Fibroblast of skin of scalp (primary cell): ENCODE measurements at places on chromosomes 7 and 10.

DNA sequence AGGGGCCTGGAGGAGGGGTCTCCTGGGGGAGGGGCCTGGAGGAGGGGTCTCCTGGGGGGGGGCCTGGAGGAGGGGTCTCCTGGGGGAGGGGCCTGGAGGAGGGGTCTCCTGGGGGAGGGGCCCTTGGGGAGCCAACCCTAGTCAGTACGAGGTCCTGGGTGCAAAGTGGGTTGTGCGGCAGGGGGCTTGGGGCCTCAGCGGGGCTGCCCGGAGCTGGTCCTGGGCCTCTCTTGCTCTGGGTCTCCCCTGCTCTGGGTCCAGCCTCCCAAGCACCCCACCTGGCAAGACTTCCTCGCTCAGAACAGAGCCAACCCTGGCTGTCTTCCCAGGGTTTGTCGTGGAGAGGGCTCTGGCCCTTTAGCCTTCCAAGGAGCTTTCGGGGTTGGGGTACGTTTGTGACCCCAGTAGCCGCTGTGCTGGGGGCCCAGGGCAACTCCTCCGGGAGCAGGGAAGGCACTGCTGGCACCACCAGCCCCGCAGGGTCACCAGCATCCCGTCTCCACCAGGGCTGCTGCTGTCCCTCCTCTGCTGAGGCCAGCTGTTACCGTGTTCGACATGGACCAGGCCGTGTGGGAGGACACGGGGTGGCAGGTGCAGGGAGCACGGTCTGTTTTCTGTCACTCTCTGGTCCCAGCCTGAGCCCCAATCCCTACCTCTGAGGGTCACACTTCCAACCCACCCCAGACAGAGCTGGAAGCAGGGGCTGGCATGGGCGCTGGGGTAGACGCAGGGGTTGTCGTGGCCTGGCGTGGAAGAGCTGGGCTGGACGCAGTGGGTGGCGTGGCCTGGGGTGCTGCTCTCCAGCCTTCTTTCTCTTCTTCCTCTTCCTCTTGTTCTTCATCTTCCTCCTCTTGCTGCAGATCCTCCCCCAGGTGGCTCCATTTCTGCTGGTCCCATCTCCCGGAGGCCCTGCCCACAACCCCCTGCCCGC is 22.8 kb downstream of the PWWP2B start:
- no peak for DNase-seq

- DNase-seq, result no peak
Observed at GRCh38 chr10:6254201-6254600, 51.5 kb downstream of the PFKFB3 start.

DNA sequence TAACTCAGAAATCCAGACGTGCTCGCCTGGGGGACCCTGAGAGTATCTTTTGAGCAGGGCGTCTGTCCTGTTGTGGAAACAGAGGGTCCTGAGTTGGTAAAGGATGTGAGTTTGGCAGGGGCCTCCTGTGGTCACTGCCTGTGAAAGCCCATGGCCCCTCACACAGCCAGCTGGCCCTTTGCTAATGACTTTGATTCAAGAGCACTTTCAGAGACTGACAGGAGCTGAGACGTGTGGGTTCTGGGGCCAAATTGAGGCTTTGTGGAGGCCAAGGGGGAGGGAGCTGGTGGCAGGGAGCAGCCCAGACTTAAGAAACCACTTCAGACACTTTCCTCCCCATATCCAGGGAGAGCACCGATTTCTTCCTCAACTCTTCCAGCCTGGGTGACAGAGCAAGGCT is 459.4 kb upstream of the FOXK1 start:
- DNase-seq, result no peak

GRCh38 chr10:6062101-6062771 is at the start of gene IL2RA:
TSS of gene IL2RA (minus strand) at chr10:6062367. CDS start at chr10:6062151, 216 bp downstream.
- DNase-seq, result no peak

DNA sequence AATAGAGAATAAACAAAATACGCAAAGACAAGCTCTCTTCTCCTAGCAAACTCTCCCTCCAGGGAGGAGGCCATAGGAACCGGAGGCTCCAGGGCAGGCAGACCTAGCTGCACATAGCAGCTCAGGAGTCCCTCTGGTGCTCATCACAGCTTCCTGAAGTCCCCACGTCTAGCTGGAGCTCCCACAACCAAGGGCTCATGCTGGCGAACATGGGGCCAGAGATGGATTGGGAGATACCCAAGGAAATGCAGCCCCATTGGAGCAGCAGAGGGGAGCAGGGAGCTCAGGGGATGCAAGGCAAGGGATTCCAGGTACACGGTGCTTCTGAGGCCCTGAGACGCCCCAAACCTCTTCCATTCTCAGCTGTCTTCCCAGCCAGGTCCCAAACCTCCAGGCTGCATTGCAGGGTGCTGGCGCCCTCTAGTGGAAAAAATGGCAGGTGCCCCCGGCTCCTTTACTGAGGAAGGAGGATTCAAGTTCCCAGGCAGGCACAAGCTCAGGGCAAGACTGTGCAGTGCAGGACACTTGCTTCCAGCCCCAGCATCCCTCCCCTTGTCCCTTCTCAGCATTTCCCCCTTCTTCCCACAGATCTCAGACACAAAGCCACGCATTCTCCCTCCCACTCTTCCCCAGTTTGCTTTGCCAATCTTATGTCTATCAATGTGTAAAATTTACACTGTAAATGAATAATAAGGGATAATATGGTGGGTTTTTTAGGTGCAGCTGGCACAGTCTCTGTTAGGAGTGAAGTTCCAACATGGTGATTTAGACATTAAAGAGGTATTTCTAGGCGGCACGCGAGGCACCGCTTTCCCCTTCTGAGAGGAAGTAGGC is 46.2 kb downstream of the GPAM start:
- DNase-seq, result peak; percentile 65

DNA sequence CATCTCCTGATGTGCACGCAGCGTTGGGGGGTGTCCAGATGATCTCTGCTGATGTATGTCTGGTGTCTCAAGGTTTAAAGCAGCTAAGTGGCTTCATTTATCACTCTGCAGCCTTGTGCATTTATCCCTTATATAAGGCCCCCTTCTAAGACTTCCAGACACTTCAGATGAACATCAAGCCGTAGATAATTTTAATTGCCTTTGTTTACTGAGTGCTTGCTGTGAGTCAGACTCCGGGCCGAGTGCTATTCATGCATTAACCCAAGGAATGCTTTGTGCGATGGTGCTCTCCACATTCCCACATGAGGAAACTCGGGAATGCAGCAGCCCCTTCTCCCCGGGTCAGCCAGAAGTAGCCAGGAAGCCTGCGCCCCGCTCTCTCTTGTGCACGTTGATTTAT is 328.6 kb upstream of the COBL start:
- no peak for DNase-seq

- DNase-seq, result no peak
Observed at GRCh38 chr10:87895430-87895829, 32.0 kb downstream of the PTEN start.

DNA sequence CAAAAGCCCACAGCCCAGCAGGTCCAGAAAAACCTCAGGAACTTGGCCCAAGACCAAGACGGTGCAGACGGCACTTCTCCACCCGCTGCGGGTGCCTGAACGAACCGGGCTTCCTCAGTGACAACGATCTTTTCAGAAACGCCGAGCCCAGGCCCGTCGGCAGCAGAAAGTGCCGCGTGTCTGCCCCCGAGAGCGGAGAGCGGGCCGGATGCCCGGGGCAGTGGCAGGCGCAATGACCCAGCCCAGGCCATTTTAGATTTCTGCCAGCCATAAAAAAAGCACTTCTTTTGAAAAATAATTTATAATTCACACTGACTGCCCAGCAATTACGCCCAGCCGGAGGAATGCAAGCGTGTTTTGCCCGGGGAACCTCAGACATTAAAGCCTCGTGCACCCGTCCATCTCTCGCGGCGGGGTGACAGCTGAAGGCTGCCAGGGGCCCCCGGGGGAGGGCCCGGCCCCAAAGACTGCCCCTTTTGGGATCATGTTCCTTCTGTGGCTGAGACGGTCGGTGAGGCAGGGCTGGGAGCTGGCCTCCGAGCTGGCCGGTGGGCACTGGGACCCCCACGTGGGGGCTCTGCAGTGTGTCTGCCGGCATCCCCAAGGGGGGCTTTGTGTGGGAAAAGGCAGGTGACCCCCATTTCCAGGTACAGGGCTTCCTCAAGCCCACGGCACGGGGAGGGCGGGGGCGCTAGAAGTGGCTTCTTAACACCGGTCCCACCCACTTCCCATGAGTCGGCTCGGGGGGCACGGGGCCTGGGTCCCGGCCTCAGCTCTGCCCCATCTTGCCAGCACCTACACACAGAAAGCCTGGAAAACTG is 71.3 kb upstream of the PDGFA start:
- DNase-seq, result no peak

DNA sequence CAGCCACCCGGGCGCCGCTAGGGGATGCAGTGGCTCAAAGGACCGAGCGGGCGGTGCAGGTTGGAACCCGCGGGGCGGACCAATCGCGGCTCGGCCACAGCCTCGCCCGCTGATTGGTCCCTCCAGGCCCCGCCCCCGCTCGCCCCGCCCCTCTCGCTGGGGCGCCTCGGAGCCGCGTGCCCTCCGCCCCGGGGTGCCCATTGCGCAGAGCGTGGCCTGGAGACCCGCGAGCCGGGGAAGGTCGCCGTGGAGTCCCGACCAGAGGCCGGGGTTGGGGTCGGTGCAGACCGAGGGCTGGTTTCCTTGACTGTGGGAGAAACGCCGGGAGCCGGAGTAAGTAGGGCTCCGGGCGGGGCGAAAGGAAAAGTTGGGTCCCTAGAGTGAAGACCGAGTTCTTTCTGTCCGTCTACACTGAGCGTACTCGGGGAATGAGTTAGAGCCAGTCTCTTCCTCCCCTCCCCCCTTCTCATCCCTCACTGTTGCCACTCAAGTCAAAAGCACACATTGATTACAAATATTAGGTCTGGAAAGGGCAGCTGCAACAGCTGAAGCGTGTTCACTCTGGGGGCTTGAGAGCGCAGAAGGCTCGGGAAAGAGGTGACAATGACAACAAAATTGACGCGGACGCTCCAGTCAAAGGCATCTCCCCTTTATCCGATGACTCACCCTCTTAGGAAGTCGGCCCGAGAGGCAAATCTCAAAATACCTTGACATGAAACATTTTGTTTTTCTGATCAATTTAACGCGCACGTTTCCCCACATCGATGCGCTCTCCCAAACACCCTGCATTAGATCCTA is 843 bp upstream of the GATA3 start:
- DNase-seq, result peak; percentile 80

GRCh38 chr10:43444897-43445466 is 8.1 kb downstream of the ZNF487 start:
- DNase-seq, result no peak

DNA sequence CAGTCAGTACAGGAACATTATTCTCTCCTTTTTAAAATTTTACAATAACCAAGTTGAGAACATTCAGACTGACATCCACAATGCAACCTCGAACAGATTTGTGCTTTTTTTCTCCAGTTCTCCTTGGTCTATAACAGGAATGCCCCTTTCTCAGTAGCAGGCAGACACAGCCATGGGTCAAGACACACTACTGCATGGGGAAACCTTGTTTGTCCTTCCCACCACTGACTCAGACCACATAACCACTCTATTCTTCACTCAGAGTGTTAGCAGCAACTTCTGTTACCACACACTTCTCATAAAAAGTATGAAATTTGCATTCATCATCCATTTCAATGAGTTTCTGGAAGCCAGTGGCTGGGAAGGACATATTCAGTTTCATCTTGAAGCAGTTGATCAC is 421.7 kb downstream of the ADRA2A start:
- DNase-seq, result no peak

GRCh38 chr10:110870823-110871297 is 868 bp upstream of the PDCD4 start:
- DNase-seq, result peak; percentile 25

GRCh38 chr7:139103057-139103815 is 6.3 kb downstream of the ZC3HAV1 start:
- DNase-seq, result no peak

DNA sequence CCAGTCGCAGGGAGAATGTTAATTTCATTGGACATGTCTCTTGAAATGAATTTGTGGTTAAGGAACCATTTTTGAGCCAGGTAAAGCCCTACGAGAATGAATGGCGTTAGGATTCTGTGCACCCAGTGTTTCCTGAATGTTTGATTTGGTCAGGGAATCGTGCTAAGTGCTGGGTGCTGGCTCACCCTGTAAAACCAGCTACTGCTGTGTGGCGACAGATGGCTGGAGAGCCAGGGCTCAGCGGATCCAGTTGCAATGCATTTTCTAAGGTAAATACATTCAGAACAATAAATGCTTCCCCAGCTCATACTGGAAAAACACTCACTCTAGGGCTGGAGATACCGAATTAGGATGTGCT is 355.5 kb downstream of the GLRX3 start:
- DNase-seq, result no peak

DNA sequence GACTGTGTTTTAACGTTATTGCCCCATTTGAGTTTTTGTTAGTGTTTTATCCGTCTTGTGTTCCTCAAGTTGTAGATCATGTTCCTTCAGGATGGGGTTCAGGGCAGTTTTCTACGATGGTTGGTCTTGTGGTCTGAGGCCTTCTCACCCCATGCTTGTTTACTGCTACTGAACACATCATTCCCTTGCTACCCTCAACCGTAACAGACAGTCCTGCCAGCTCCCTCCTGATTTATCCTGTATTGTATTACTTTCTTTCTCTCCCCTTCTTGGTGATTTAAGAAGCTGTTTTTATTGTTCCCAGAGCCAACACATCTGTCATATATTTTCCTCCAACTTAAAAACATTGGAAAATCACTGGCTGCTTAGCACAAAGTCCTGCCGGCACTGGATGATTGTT is 719.8 kb downstream of the INHBA start:
- DNase-seq, result no peak

DNA sequence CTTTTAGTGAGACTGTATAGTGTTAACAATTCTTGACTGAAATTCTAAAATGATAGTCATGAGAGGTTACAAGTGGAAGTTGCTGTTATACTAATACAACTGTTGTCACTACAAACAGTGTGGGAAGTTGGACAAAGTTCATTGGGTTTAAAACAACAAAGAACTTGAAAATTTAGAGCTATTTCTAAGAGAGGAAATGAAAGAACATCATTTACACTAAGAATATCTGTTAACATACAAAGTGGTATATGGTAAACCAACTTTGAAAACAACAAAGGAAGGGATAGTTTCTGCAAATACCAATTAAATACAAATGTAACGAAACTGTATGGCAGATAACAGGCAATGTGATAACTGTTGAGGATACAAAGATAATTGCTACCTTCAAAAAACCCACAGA is 11.6 kb downstream of the MTPN start:
- DNase-seq, result no peak

GRCh38 chr7:50405221-50405620 is 44.9 kb downstream of the FIGNL1 start:
- no peak for DNase-seq

- DNase-seq, result no peak
Observed at GRCh38 chr10:63930584-63930983, 409.4 kb downstream of the REEP3 start.

- no peak for DNase-seq
Observed at GRCh38 chr10:127899766-127900387, 7.0 kb upstream of the PTPRE start.

DNA sequence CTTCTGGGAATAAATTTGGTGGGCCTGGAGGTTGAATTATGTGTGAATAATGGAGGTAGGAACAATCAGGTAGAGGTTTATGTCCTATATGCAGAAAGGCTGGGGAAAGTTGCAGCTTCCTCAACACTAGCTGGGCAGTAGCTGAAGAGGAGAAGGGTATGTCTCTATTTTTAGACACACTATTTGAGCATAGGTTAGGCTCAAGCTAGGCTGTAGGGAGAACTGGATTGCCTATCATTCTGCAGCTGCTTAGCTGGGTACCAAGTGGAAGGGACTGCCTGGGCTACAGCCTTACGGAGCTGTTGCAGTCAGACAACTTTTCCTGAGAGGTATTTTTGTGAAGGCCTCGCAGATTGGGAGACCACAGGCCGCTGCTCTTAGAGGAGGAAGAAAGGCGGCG is 67.9 kb downstream of the DENND11 start:
- DNase-seq, result no peak

- DNase-seq, result no peak
Observed at GRCh38 chr10:87000491-87000890, 19.6 kb upstream of the FAM25A start.
